GM13977 (cell line): ENCODE measurements at places on chromosomes 3 and 15.

DNA sequence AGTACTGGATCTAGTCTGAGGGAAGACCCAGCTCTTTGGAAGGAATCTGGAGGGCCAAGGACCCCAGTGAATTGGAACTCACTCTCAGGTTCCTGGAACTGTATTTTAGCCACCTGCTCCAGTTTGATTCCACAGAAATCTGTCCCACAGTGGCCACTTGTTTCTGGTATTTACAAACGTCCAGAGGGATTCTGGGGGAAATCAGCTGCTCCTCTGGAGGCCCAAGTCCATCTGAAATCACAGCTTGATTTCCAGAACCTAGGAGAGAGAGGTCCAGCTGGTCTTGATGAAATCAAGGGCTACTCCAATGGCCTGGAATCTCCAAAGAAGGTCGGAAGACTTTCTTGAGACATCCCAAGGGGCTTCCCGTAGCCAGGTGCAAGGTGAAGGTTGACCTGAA, 132.3 kb upstream of the UMPS start:
- no peak for DNase-seq

DNA sequence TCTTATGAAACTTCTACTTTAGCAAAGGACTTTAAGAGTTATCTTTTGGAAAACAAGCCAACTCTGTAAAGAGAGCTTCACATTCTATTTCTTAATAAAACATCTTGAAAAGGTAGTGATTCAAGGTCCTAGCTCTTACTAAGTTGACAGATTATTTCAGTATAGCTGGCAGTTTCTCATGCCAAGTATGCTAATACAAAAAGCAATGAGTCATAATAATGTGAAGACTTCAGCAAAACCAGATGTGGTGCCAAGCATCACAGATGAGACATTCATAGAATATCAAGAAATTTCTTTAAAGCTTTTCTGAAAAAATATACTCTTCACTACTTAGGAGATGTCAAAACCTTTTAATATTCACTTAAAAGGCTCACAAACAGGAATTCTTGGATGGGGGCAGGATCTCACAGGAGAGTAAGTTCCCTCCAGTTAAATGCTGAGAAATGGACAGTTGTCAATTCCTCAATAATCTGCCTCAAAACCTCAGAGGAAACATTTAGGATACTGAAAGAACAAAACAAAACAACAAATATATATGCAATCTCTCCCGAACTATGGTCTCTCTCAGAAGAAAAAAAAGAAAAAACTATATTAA, 45.6 kb downstream of the DCBLD2 start:
- no peak for DNase-seq

- DNase-seq = no peak
Observed at GRCh38 chr3:54533856-54534255, 394.0 kb downstream of the LRTM1 start.

GRCh38 chr15:34116620-34117019, 14.7 kb downstream of the PGBD4 start:
- no peak for DNase-seq
